NCI-H446 treated with DMSO at 0.1 percent for 48 hours (cell line): ENCODE measurements at places on chromosomes 13 and 19.

GRCh38 chr19:16899566-16900075, 10.8 kb downstream of the F2RL3 start:
- no peak for DNase-seq

DNA sequence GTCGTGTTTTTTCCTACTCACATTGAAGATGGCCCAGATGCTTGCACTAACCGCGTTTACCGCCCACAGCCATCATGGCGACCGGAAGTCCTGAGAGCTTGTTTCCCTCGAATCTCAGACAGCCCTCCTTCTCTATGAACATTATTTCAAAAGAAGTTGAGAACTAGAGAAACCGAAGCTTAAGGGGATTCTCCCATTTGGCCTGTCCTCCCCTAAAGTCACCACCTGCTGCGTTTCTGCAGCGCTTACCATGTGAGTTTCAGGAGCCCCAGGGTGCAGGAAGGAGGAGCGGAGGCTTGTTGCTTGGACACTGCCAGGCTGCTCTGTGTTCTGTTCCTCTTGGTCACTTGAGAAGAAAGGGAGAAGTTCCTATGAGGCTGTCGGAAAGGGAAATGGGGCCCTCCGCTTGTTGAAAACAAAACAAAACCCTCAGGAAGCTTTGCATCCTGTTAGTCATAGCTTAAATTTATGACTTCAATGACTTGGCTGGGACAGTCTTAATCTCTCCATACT, 6.2 kb downstream of the CARD8 start:
- no peak for DNase-seq

DNA sequence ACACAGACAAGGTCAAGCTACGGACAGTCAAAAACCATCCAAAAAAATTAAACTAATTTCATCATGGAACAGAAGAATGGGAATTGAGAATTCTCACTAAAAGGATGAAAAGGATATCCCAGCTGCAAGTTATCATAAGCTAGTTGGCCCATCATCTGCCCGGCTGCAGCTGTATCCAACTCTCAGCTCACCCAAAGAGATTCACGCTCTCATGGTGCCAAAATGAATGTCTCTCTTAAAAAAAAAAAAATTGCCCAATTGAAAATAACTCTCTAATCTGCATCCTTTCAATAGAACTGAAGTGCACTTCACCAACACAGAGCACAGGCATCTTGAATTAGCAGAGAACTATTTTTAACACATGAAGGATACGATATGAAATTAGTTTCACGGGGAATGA, 20.0 kb downstream of the ENOX1 start:
- peak; percentile 64 for DNase-seq

DNA sequence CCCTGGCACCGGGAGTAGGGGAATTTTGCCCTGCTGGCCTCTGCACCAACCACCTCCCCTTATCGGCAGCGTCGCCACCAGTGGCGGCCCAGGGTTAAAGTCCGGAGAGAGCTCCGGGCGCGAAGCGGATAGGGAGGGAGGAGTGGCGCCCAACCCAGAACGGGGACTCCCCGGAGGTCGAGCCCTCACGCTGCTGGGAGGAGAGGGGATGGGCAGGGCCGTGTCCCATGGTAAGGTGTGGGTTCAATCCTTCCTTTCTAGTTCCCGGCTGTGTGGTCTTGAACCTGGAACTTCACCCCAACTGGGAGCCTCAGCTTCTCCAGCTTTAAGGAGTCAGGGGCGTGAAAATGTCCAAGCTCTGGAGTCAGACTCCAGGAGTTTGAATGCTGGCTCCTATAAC, 23.3 kb upstream of the BCL3 start:
- DNase-seq = no peak

DNA sequence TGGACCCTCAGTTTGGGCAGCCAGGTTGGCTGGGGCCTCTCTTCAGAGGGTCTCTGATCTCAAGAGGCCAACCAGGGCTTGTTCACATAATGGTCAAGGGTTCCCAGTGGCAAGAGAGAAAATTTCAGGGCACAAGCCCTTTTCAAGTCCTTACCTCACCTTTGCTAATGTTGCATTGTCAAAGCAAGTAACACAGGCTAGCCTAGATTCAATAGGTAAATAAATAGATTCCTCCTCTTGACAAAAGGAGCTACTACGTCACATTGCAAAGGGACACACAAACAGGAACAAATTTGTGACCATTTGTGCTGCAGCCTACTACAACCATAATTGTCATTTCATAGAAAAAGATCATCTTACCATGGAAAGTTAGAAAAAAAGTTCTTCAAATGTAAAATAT, 33.9 kb upstream of the FRY start:
- no peak for DNase-seq

- DNase-seq = no peak
Observed at GRCh38 chr13:112623051-112623711, 35.2 kb upstream of the TUBGCP3 start.

- DNase-seq = no peak
Observed at GRCh38 chr19:47272448-47273312, 2.0 kb upstream of the INAFM1 start.

- DNase-seq = no peak
Observed at GRCh38 chr13:71829547-71829946, 37.5 kb downstream of the DACH1 start.

GRCh38 chr13:40770934-40771618, at the start of gene MRPS31:
Gene MRPS31, minus strand, starts transcription at chr13:40771190. Its CDS starts 54 bp downstream, at chr13:40771136.
- DNase-seq = peak; percentile 79

DNA sequence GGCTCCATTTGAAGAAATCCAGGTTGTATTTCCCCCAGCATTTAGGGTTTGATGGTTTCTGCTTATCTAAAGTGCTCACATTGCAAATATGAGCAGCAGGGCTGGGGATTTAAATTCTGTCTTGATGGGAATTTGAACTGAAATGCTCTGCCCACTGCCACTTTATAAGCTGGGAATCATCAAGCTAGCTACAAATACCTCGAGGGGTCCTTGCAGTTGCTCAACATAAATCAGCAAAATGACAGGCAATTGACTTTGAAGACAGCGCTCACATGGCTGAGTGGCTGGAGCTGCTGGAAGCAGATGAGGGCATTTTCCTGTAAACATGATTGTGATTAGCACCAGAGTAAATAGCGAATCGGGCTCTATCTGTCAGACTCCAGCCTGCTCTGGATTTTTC, 39.4 kb upstream of the MEDAG start:
- DNase-seq = no peak

DNA sequence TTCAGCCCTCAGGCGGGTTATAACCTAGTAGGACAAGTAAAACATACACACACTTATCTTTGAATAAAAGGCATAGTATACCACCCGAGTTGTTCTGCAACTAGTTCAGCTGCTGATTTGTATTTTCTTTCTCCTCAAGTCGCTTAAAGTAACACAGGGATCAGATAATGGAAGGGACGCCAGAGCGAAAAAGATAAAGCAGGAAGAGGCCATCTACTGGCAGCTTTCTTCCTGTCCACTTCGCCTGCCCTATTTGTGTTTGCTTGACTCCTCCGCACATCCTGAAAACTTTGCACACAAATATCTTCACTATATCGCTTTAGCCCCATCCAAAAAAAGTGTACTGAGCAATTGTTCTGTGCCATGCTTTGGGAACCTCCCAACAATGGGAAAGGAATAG, 238.0 kb upstream of the SOX21 start:
- no peak for DNase-seq

- no peak for DNase-seq
Observed at GRCh38 chr13:111203736-111204389, 88.8 kb downstream of the ARHGEF7 start.

GRCh38 chr13:33725340-33725739, 92.6 kb upstream of the RFC3 start:
- DNase-seq = no peak

- DNase-seq = no peak
Observed at GRCh38 chr19:49071860-49072547, 495 bp downstream of the KCNA7 start.

DNA sequence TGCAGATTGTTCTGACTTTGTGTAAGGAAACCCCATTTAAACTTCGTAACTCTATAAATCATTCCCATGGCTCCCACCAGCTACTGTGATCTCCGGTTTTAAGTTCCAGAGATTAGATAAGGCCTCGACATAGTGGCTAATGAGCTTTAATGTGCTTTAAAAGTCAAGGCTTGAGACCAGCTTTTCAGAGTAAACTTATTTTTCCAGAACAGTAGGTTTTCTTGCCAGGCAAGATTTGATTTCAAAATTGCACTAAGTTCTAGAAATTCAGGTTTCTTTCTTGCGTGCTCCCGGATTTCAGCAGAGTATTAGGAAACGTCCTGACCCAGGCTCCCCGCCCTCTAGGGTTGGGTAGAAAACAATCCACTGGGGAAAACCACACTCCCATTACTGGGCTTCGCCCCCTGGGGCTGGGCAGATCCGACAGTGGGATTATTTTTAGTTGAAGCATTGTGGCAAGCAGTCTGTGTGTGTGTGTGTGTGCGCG, 43.3 kb downstream of the CRYL1 start:
- no peak for DNase-seq

- no peak for DNase-seq
Observed at GRCh38 chr19:33514885-33515551, 6.6 kb downstream of the PEPD start.

- no peak for DNase-seq
Observed at GRCh38 chr13:43846496-43847158, 32.9 kb downstream of the CCDC122 start.

- DNase-seq = no peak
Observed at GRCh38 chr19:32227561-32228165, 117.7 kb upstream of the ZNF507 start.

DNA sequence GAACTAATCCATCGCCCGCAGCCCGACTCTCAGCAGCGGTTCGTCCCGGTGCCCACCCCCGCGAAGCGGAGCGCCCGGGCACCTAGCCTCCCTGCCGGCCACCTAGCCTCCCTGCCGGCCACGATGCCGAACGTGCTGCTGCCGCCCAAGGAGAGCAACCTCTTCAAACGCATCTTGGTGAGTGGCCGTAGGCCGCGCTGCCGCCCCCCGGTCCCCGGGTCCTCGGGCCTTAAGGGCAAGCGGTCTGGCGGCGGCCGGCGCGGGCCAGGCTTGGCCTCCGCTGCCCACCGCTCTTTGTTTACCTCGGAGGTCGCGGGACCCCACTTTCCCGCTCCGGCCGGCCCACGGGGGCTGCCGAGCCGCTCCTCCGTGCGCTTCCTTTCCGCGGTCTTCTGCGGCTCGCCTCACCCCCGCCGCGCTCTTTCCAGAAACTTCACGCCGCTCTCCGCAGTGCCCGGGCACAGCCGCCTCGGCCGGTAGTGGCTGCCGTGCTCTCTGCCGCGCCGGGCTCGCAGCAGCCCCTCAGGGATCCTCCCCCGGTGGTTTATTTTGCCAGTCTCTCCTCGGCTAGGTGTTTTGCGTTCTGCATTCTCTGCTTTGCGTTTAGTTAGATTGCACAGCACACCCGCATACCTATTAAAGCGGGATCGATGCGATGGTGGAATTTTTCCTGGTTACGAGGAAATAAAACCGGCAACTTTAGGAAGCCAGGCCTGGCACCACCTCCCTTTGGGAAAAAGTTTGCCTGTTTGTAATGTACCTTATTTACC, 524 bp downstream of the NAA16 start:
- no peak for DNase-seq

- DNase-seq = no peak
Observed at GRCh38 chr13:30685987-30686386, 49.4 kb upstream of the ALOX5AP start.

DNA sequence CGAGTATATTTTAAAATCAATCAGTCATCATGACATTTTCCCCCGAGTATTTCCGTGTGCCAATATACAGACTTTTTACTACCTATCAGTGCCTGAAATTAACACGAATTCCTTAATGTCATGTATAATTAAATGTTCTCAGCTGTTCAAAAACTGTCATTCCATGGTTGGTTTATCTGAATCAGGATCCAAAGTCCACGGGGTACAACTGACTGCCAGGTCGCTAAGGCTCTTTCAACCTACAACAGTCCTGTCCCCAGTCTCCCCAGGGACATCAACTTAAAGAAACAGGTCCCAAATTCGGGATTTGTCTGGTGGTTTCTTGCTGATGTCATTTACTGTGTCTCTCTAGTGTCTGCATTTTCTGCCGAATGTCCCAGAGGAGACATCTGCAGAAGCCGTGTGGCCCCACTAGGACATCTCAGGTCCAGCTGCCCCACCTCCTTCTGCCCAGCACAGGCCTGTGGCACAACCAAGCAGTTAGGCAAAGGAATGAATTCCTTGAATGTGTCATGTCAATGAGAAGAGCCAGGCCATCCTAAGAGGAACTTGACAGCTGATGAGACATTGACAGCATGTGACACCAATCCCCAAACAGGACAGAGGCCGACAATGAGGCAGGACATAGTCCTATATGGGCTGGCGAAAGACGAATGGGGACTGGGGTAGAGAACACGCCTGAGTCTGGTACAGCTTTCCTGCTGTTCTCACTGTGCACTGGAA, 109.5 kb downstream of the STK24 start:
- DNase-seq = no peak

GRCh38 chr19:18274781-18275356, 617 bp upstream of the IQCN start:
- DNase-seq = peak; percentile 86

GRCh38 chr13:111213964-111214726, 99.0 kb downstream of the ARHGEF7 start:
- DNase-seq = no peak

GRCh38 chr13:108345016-108345415, 75.5 kb downstream of the TNFSF13B start:
- DNase-seq = no peak
